ENCODE measurements at places on chromosomes 13 and 19.

GRCh38 chr13:74755065-74755464 lies 620.9 kb upstream of the KLF12 start:
- DNase-seq, result no peak

GRCh38 chr13:99199541-99200431 lies 868 bp upstream of the UBAC2 start:
- peak; percentile 19 for DNase-seq

- DNase-seq, result no peak
These were observed 31.2 kb upstream of the DGKH start for GRCh38 chr13:42017264-42017663.

DNA sequence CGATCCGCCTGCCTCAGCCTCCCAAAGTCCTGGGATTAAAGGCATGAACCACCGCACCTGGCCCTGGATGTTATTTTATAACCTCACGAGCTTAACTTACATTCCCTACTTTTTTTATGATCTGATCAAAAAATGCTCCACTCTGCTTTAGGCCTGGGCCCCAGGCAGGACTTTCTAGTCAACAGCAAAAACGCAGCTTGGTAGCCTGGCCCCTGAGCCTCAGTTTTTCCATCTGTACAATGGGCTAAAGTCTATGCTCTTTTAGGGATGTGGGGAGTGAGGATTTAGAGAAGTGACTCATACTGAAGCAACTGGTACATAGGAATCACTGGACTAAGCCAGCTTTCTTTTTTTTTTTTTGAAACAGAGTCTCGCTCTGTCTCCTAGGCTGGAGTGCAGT lies 11.9 kb upstream of the PIK3R2 start:
- no peak for DNase-seq

DNA sequence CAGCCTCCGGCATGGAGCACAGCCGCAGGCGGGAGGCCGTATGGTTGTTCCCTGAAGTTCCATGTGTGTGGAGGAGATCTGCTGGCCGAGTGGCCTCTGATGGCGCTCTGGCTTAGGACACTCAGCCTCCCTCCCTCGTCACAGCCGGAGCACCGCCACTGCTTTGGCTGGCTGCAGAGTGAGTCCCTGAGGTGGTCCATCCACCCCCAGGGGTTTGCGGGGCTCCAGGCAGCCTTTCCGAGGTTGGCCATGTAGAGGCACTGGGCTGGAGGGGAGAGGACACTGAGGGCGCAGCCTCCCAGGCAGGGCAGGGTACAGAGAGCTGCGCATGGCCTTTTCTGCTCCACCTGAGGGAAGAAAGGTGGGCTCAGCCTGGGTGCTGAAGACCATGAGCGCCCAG lies 19.8 kb upstream of the NPAS1 start:
- DNase-seq, result no peak

Measured in left lung (tissue), 14 donors.